Activated naive CD4-positive, alpha-beta T cell treated with anti-CD3 and anti-CD28 coated beads, Interleukin-2, amount 10 ng/mL, durations not matched to agents 7 days and 5 days (primary cell): ENCODE measurements at places on chromosomes 2 and 18.

DNA sequence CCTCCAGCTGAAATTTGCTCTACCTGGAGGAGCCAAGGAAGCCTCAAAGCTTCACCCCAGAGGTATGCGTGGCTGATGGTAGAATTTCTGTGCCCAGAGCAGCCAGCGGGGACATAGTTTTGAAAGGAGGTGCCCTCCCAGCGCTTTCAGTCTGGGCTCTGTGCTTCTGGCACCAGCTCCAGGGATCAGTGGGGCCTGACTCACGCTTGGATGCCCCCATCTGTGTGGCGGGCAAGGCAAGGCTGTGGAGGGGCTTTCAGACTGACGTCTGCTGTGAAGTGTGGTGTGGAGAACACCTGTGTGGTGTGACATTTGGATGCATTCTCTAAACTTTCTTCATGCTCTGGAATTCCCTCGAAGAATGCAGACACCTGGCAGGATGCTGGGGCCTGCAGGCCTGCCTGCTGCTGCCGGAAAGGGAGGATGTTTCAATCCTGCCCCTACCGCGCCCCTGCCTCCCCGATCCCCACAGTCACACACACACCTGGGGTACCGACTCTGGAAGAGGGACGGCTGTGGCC is 84.1 kb downstream of the CTIF start:
- DNase-seq = no peak

- DNase-seq = no peak
Observed at GRCh38 chr2:212480447-212480846, 58.2 kb downstream of the ERBB4 start.

DNA sequence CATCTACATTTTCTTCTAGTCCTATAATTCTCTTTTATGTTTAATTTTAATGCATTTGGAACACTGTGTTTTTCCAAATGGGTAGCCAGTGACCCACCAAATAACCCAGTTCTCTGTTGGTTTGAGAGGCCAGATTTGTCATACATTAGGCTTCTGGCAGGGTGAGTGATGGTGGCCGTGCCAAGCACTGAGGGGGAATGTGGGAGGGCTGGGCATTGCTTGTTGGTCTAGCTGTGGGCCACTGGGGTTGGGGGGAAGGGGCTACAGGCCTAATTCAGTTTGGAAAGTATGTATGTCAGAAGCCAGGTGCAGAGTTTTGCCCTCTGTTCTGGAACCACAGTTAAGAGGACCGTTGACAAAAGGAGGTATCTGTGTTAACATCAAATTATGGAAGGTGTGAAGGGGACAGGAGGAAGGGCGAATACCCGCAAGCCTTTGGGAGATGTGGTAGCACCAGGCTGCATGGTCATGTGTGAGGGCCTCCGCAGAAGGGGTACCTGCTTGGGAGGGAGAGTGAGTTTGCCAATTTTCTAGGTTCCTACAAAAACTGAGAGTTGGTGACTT is 38.1 kb upstream of the SCLY start:
- DNase-seq = no peak

DNA sequence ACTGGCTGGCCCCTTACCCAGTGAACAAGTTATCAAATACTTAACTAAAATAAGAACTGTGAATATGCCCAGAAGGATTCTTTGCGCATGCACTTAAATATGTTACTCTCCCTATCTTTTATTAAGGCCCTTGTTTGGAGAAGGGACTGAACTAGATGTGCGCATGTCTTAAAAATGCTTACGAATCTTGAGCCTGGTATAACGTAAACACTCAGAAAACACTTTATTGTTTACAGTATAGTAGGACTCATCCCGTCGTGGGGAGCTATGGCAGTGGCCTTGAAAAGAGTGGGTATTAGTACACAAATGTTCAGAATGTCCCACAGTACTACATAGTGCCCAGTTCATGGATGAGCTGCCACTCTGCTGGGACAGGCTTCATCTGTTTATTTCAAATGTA is 75.9 kb upstream of the MAP4K3 start:
- no peak for DNase-seq

DNA sequence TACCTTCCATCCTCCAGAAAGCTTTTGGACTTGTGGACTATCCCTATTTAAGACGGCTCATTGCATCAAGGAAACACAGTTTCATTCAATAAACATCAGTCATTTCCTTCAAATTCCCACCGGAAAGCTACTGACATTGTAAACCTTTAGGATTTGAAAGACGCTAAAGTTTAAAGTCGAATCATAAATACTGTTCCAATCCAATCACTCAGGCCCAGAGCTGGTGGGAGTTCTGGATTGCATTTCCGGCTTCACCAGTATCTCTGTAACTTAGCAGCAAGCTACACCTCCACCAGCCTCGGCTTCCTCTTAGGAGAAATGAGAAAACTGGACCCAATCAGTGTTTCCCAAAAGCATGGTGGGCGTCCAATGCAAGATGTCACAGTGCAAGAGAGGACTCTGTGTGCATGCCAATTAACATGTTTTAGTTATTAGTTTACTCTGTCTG is 1.6 kb downstream of the WDFY1 start:
- no peak for DNase-seq

GRCh38 chr2:23900541-23901322 is 26.2 kb downstream of the ATAD2B start:
- DNase-seq = no peak

- DNase-seq = no peak
Observed at GRCh38 chr2:20565623-20566236, 85.2 kb downstream of the HS1BP3 start.

- DNase-seq = no peak
Observed at GRCh38 chr18:67715567-67715966, 199.0 kb upstream of the DSEL start.

GRCh38 chr2:8171608-8172007 is 510.2 kb upstream of the ID2 start:
- DNase-seq = no peak

GRCh38 chr2:8676191-8676920 is 5.5 kb upstream of the ID2 start:
- no peak for DNase-seq

DNA sequence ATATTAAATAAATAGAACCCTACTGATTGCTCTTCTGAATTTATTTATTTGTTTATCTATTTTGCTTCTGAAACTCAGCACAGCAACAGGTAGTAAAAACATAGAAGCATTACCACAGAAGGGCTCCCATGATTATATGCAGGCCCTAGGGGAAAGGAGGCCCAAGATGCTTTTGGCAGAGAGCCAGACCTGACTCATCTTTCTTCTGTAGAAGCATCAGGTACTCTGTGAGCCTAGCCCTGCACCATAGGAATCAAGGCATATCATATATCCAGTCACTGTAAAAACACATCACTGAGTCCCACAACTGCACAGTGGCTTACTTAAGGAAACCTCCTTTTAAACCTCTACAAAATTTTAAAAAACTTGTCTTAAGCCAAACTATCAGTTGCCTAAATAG is 1.8 kb downstream of the SCN9A start:
- DNase-seq = no peak

DNA sequence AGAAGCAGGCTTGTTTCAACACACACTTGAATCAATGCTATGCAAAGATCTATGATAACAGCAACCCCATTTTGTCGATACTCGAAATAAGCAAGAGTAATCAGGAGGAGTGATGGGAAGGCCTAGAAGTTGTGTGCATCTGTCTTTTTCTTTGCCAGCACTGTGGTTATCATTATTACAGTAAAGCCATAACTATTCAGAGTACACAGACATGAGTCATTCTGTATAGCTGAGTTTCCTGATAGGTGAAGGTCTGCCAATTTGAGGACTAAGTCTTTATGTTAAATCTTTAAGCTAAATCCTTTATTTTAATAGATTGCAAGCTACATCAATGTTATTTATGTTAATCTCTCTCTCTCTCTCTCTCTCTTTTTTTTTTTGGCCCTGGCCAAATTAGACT is 1344.4 kb upstream of the CELF4 start:
- no peak for DNase-seq

DNA sequence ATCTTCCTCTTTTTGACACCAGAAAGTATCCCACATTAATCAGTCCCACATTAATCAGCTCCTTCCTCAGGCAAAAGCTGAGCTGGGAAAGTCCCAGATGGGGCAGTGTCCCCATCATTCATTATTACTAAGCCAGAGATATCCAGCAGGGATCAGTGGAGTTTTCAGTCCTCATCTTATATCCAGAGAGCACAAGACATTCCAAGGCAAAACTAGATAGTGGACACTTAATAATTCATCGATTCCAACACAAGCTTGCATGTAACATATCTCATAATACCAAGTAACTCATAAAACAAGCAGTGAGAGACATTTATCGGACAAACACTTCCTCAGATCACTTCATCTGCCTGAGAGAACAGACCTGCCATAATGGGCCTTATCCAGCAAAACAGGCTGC is 53.1 kb downstream of the MCFD2 start:
- DNase-seq = no peak

DNA sequence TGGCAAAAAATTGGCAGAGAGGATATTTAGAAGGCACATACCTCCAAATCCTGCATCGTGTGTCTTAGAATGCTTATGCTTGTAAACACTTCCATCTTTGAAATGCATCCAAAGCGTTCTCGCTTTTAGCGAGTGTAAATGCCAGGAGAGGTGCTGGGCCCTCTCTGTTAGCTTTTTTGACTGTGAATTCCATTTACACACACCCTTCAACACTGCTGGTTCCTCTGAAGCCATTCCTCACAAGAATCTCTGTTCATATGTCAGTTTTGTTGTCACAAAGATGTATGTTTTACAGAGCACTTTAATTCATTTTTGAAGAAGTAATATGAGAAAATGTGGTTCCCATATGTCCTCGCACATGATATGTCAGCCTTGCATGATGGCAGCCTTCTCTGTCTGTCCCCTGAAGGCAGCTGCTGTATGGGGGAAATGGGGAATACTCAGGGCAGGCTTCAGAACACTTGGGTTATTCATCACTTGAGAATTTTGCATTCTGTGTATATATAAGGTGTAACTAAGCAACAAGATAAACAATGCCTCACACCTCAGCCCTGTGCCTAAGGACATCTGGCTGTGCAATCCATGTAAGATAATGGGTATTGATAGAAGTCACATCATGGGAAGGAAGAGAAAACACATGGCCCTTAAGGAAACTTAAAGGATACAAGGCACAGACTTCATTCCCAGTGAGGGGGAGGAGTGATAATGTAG is 52.3 kb downstream of the RAB27B start:
- DNase-seq = no peak

DNA sequence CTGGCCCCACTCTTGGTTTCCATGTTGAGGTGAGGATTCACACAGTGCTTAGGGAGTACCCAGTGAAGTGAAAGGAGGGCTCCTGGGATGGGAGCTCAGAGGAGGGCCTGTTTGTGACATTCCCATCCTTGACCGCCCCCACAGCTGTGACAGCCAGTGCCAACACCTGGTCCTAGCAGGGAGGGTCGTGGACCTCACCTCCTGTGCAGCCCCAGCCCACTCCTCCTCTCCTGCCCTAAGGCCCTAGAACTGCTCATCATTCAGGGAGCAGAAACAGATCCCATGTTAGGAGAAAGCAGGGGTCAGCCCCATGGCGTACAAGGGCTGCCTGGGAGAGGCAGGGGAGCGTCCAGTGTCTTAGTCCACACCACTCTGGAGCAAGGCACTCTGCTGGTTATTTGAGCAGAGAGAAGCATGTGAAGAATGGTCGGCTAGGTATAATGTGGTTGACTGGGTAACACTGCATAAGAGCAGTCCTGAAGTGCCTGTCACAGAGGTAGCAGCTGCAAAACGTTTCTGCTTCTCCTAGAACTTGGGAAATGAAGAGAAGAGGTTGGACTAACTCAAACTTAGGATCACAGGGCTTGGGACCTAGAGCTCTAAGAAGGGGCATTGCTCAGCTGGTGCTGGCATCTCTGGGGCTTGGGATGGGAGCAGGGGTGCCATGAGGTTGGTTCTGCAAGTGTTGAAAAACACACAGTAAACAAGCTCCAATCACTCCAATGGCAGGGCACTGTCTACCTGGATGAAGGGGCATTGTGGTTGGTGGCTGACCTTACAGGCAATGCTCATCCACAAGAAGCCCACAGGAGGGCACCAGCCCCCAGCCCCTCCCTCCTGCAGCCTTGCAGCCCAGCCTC is 55.6 kb downstream of the FAM168B start:
- no peak for DNase-seq

DNA sequence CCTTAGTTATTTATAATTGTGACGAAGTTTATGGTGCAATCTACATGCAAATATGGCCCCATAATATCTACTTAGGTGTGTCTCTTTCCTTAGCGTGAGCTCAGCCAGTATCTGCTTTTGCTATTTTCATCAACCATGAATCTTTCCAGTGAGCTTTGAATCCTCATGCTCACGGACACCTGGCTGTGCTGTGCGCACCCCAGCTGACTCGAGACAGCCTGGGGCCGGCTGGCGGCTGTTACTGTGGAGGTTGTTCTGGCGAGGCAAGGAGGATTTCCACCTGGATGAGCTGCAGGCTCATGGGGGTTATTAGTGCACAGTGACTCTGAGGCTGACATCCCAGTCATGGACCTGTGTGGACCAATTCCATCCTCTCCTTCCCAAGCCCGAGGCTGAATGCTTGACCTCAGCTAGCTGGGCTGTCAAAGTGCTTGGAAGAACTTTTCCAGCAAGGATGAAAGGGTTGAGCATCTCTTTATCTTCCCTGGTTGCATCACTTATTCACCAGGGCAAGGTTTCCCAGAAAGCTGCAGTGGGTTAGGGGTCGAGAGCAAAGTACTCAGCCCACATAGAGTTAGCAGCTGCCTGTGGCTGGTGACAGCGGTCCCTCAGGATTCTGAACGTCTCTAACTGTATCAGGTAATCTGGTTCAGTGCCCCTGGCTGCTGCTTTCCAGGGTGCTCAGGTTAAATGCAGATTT is 141.7 kb downstream of the ARL4C start:
- no peak for DNase-seq

GRCh38 chr18:49756671-49757362 is 56.5 kb downstream of the ACAA2 start:
- DNase-seq = no peak

DNA sequence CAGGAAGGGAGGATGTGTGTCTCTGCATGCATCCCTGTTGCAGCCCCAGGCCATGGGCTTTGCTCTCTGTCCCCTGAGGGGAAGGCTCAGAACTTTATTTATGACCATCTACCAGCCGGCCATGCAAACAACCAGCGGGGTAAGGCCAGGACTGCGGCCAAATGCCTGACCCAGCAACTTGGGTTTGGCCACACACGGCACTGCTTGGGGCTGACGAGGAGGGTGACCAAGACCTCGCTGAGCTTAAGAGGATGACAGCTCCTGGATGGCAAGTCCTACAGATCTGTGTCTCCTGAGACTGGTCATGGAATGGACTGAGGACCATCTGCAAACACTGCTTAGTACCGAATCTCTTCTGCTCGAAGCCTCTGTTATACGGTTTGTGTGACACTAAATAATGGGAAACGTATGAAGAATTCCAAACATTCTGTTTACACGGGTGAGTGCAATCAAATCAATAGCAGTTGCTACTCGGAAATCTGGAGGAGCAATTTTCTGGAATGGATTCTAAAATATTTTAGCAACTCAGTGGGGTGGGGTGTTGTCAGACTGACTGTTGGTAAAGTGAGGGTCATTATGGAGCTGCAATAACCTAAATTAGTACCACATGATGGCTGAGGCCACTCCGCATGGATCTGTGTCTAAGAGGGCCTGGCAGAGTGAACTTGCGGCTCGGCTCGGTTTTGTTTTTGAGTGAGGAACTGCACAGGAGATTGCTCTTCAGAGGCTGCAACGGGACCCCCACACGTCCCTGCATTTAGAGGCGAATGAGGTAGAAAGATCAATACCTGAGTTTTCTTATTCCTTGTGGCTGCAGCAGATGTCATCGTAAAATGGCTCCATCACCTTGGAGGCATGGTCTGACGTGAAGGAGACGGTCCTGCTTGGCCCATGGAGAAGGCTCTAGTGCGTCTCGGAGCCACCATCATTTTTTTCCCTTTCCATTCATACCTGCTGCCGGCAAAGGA is 26.6 kb downstream of the TMEM18 start:
- DNase-seq = no peak

- DNase-seq = no peak
Observed at GRCh38 chr2:96374211-96374951, 38.8 kb downstream of the NCAPH start.

GRCh38 chr2:235964787-235965390 is 203.3 kb downstream of the GBX2 start:
- DNase-seq = no peak
